Natural killer cell treated with Interleukin-12 subunit alpha and Interleukin-12 subunit beta and Interleukin-15 and Interleukin-18, amount 100 ng/mL, for 72 hours (primary cell): ENCODE measurements at places on chromosomes 6 and 20. TPM values are rescaled to one million over a fixed set of nuclear protein-coding genes. Genes with fewer than 3 reads are reported as not detected.
A peak's percentile ranks its signal among the peaks of the same experiment; 100 is the strongest.

Gene FAM184A
- total RNA-seq, result 0.43 TPM

Gene CLIC5
- total RNA-seq, result 3.8 TPM

- no peaks in the 10 kb centered on the region for H3K36me3 ChIP-seq
- no peak overlapping the region for H3K27ac ChIP-seq
- H3K27me3 ChIP-seq, result no peaks in the 10 kb centered on the region
- H3K4me3 ChIP-seq, result no peak overlapping the region
- no peaks in the 10 kb centered on the region for H3K4me1 ChIP-seq
Observed at GRCh38 chr20:11350126-11351005, 567.3 kb upstream of the BTBD3 start.

- no peaks in the 10 kb centered on the region for H3K36me3 ChIP-seq
- DNase-seq, result no peak
- no peak overlapping the region for H3K27ac ChIP-seq
- H3K4me3 ChIP-seq, result no peak overlapping the region
- H3K4me1 ChIP-seq, result no peaks in the 10 kb centered on the region
Observed at GRCh38 chr20:61203320-61203719, 48.7 kb upstream of the CDH4 start.

- H3K4me3 ChIP-seq, result no peak overlapping the region
- no peak for DNase-seq
- no peak overlapping the region for H3K27ac ChIP-seq
Observed at GRCh38 chr6:124694139-124694705, 268.0 kb upstream of the RNF217 start.

DNA sequence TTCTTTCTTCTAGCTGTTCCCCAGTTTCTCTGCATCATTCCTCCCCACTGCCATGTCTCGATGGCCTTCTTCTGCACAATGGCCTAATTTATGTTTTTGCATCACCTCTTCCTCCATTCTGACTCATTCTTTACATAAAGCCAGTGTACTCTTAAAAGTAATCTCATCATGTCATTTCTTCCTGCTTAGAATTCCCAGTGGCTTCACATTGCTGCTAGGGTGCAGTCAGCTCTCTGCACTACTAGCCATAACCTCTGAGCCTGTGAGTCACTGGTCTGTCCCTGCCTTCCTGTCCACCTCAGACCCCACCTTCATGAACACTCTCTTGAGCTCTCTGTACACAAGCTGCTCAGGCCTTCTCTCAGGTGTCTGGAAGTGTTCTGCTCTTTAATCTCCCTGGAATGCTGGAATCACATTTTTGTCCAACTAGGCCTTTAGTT is 24.1 kb upstream of the TRIM27 start:
- DNase-seq, result no peak
- no peak overlapping the region for H3K27ac ChIP-seq
- peaks cover 25% of the 10 kb centered on the region for H3K4me1 ChIP-seq
- no peaks in the 10 kb centered on the region for H3K27me3 ChIP-seq

GRCh38 chr6:141829566-141830360 is 303.0 kb upstream of the GJE1 start:
- H3K27ac ChIP-seq, result no peak overlapping the region
- H3K36me3 ChIP-seq, result no peaks in the 10 kb centered on the region
- no peak overlapping the region for H3K4me3 ChIP-seq
- peaks cover 5% of the 10 kb centered on the region for H3K4me1 ChIP-seq
- DNase-seq, result no peak

- no peaks in the 10 kb centered on the region for H3K27me3 ChIP-seq
- no peak for DNase-seq
- H3K4me1 ChIP-seq, result peaks cover 66% of the 10 kb centered on the region
- H3K27ac ChIP-seq, result no peak overlapping the region
- peaks cover 7% of the 10 kb centered on the region for H3K36me3 ChIP-seq
Observed at GRCh38 chr6:106185615-106186014, 99.5 kb downstream of the PRDM1 start.

GRCh38 chr6:89208551-89208950 is 8.6 kb downstream of the GABRR1 start:
- DNase-seq, result no peak
- H3K36me3 ChIP-seq, result no peaks in the 10 kb centered on the region
- no peaks in the 10 kb centered on the region for H3K4me1 ChIP-seq
- no peak overlapping the region for H3K27ac ChIP-seq
- peaks cover 11% of the 10 kb centered on the region for H3K27me3 ChIP-seq
- H3K4me3 ChIP-seq, result no peak overlapping the region

- H3K27ac ChIP-seq, result no peak overlapping the region
- H3K36me3 ChIP-seq, result no peaks in the 10 kb centered on the region
- no peak for DNase-seq
- no peak overlapping the region for H3K4me3 ChIP-seq
Observed at GRCh38 chr6:13334953-13335352, 6.6 kb upstream of the TBC1D7 start.

GRCh38 chr20:7790189-7790588 is 150.1 kb downstream of the HAO1 start:
- H3K4me1 ChIP-seq, result no peaks in the 10 kb centered on the region
- H3K4me3 ChIP-seq, result no peak overlapping the region
- no peaks in the 10 kb centered on the region for H3K36me3 ChIP-seq
- no peak overlapping the region for H3K27ac ChIP-seq
- DNase-seq, result no peak

DNA sequence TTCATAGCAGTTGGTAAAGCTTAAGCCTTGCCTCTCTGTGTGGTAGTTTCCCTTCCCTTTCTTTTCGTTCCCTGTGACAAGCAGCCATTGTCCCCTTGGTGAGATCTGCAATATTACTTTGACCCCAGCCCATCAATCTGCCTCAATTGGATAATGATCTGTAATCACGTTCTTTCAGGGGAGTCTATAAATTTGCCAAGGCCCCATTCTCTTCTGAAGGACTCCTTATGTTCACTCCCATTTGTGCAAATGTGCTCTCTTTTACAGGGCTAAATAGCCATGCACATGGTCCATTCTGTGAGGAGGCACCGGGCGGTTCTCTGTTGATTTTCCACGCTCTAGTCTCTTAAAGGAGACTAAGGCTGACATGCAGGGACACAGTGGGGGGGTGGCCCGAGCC is 660.4 kb upstream of the SLC35B3 start:
- H3K27me3 ChIP-seq, result no peaks in the 10 kb centered on the region
- no peaks in the 10 kb centered on the region for H3K4me1 ChIP-seq

- no peak for DNase-seq
- H3K27ac ChIP-seq, result no peak overlapping the region
- H3K4me3 ChIP-seq, result no peak overlapping the region
- H3K36me3 ChIP-seq, result no peaks in the 10 kb centered on the region
Observed at GRCh38 chr6:10174056-10174455, 240.8 kb downstream of the TFAP2A start.

DNA sequence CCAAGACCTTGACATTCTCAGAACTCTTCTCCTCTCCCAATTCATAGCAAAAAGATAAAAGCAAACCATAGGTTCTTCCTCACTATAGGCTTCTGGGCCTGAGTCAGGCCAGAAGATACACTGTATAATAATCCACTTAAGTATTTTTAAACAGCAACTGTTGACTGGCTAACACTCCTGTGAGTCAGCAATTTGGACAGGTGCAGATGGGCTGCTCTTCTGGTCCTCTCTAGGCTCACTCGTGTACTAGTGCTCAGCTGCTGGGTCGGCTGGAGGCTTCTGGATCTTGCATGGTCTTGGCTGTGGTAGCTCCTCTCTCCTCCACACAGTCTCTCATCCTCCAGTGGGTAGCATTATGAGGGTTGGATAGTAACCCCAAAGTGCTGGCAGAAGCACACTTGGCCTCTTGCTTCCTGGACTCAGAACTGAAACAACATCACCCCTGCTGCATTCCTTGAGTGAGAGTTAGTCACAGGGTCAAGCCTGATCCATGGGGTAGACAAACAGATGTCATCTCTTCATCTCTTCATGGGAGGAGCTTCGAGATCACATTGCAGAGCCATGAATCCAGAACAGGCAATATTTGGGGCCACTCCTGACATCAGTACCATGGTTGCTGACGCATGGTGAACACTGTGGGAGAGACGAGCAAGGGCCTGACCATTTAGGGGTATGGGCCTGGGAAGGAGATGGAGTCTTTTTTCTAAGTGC is 86.9 kb downstream of the C6orf118 start:
- H3K36me3 ChIP-seq, result no peaks in the 10 kb centered on the region
- H3K4me3 ChIP-seq, result no peak overlapping the region
- H3K4me1 ChIP-seq, result no peaks in the 10 kb centered on the region
- no peak for DNase-seq
- H3K27me3 ChIP-seq, result no peaks in the 10 kb centered on the region

GRCh38 chr20:63060057-63060991 is 53.6 kb upstream of the BHLHE23 start:
- no peaks in the 10 kb centered on the region for H3K4me1 ChIP-seq
- H3K27me3 ChIP-seq, result peaks cover 6% of the 10 kb centered on the region
- no peak overlapping the region for H3K27ac ChIP-seq
- DNase-seq, result peak; percentile 44

DNA sequence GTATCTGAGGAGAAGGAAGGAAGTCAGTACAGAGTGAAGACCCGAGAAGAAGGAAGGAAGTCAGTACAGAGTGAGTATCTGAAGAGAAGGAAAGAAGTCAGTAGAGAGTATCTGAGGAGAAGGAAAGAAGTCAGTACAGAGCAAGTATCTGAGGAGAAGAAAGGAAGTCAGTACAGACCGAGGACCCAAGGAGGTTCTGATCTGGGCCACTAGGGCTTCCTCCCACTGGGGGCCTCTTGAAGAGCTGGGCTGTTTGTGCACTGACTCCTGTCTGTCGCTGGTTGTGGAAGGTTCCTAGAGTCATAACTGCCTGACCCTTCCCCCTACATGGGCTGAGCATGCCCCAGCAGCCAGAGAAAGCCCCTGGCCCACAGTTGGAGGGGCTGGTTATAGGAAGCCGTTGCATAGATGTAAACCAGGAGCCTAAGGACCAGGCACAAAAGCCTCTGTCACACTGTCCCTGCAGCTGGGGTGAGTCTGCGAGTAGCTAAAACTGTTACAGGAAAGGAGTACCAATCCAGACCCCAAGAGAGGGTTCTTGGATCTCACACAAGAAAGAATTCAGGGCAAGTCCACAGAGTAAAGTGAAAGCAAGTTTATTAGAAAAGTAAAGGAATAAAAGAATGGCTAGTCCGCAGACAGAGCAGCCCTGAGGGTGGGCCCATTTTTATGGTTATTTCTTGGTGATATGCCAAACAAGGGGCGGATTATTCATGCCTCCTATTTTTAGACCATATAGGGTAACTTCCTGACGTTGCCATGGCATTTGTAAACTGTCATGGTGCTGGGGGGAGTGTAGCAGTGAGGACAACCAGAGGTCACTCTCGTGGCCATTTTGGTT is 395.9 kb downstream of the PREX1 start:
- no peak for DNase-seq
- H3K4me1 ChIP-seq, result peaks cover 15% of the 10 kb centered on the region
- H3K27ac ChIP-seq, result peak overlapping the region; percentile 82
- H3K4me3 ChIP-seq, result peak overlapping the region; percentile 42

- H3K27ac ChIP-seq, result no peak overlapping the region
- H3K27me3 ChIP-seq, result no peaks in the 10 kb centered on the region
- H3K4me1 ChIP-seq, result peaks cover 60% of the 10 kb centered on the region
- H3K4me3 ChIP-seq, result peak overlapping the region; percentile 6
- DNase-seq, result no peak
Observed at GRCh38 chr6:16736856-16737775, 24.1 kb downstream of the ATXN1 start.

DNA sequence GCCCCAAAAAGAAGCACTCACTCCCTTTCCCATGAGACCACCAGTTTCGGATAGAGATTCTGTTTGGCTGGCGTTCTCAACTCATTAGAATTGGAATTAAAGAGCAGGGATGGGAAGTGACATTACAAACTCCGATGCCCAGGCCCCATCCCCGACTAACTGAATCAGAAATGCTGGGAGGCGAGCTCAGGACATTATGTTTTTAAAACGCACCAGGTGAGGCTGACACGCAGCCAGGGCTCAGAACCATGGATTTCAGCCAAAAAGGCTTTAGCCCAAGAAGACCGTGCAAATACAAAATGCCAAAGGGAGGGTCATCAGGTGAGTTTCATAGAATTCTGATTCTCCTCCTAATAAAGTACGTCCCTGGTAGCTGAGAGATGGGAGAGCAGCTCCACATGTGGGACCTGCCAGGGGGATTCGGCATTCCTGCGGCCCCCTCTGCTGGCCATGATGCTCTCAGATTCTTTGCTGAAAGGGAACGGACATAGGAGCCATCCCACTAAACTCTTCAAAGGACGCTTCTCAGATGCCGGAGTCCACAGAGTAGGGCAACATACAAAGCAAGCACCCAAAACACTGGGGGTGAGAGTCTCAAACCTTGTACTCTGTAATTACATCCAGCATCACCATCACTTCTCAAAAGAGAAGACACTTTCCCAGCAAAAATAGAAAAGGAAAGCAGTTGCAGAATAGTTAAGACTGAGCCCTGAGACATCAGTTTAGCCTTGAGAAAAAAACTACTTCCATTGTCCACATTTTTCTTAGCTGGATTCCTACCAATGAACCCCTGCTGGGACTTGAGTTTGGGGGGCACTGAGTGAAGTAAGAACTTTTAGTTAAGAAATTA is 205.2 kb downstream of the BMP7 start:
- no peak for DNase-seq
- no peak overlapping the region for H3K27ac ChIP-seq
- H3K4me3 ChIP-seq, result no peak overlapping the region
- peaks cover 20% of the 10 kb centered on the region for H3K27me3 ChIP-seq

DNA sequence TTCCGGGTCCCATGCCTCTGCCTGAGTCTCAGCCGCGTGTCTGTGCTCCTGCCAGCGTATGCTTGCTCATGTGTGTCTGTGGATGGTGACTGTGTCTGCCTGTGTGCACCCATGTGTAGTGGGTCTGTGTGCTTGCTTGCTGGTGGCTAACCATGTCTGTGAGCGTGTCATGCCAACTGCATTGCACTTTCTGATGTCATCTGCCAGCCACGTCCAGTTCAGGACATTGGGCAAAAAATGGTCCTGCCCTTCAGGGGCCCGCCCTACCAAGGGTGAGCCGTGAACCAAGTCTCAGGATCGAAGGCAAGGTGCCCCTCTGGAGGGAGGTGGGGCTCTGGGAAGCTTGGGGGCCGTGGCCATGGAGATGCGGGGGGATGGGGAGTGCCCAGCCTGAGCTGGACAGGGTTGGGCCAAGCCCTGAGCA is 9.4 kb upstream of the ZBTB46 start:
- DNase-seq, result no peak
- H3K36me3 ChIP-seq, result no peaks in the 10 kb centered on the region
- H3K4me3 ChIP-seq, result no peak overlapping the region
- no peak overlapping the region for H3K27ac ChIP-seq
- H3K27me3 ChIP-seq, result peaks cover 12% of the 10 kb centered on the region
- H3K4me1 ChIP-seq, result no peaks in the 10 kb centered on the region

- no peaks in the 10 kb centered on the region for H3K36me3 ChIP-seq
- no peak for DNase-seq
- H3K4me3 ChIP-seq, result peak overlapping the region; percentile 28
- peaks cover 14% of the 10 kb centered on the region for H3K4me1 ChIP-seq
- no peaks in the 10 kb centered on the region for H3K27me3 ChIP-seq
Observed at GRCh38 chr6:135439549-135439948, 58.0 kb downstream of the AHI1 start.

DNA sequence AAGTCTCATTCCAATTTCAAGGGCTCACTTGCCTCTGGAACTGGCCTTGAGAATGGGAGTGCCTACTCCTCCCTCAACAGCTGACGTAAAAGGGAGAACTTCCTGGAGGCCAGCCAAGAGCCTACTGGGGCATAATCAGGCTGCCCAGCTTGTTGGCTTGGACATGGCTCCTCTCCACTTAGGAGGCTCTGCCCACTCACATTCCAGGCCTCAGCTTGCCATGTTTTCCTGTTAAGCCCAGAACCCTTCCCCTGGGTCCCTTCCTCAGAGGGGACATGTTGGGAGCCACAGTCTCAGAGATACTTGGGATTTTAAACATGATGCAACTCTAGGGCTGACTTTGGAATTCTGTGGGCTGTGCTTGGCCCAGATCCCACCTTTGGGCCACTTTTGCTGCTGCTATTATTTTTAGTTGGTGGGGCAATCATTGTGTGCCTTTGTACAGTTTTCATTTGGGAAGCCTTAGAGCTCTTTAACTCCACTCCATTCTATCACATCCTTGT is 31.5 kb upstream of the ADTRP start:
- H3K36me3 ChIP-seq, result no peaks in the 10 kb centered on the region
- no peak for DNase-seq
- peaks cover 18% of the 10 kb centered on the region for H3K27me3 ChIP-seq
- H3K27ac ChIP-seq, result no peak overlapping the region
- H3K4me1 ChIP-seq, result no peaks in the 10 kb centered on the region
